ENCODE measurements at places on chromosomes 2 and 18. TPM values are rescaled to one million over a fixed set of nuclear protein-coding genes. Genes with fewer than 3 reads are reported as not detected.

DNA sequence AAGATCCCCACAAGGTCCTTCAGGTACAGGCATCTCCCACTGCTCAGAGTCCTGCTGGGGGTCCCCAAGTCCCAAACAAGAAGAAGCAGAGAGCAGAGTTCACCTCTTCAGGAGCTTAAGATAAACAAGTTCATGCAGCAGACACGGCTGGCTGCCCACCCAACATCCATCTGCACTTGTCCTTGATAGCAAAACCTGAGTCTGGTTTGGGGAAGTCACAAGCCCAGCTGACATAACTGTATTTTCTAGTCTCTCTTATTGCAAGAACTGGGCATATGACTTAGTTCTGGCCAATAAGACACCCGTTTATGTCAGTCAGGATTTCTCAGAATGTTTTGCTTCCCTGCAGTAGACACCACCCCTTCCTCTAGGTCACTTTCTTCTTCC, 31.8 kb downstream of the AFF3 start:
- H3K4me3 ChIP-seq: no peak overlapping the region
- no peak for DNase-seq
- no peak overlapping the region for H3K27ac ChIP-seq
- no peaks in the 10 kb centered on the region for H3K4me1 ChIP-seq

GRCh38 chr2:234420408-234420807, 76.5 kb downstream of the ARL4C start:
- no peak overlapping the region for H3K27ac ChIP-seq
- DNase-seq: no peak
- no peaks in the 10 kb centered on the region for H3K27me3 ChIP-seq
- H3K4me3 ChIP-seq: no peak overlapping the region
- H3K36me3 ChIP-seq: no peaks in the 10 kb centered on the region
- H3K4me1 ChIP-seq: peaks cover 6% of the 10 kb centered on the region

DNA sequence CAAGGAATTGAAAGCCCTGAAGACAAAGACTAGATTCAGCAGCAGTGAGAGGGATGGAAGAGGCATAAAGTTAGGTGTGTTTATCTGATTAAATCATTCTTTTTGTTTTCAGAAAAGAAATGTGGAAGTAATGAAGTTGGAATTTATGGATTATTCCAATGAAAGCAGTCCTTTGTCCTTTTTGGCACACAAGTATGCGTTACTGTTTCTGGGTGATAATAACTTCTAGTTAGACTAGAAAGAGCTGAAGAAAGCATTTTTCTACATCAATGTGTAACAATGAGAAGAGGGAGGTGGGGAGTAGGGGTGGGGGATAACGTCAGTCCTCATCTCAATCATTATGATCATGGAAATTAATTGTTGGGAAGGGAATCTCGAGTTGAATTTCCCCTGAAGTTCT, 53.0 kb downstream of the AQP4 start:
- H3K27me3 ChIP-seq: no peaks in the 10 kb centered on the region
- no peaks in the 10 kb centered on the region for H3K36me3 ChIP-seq
- H3K4me1 ChIP-seq: no peaks in the 10 kb centered on the region

DNA sequence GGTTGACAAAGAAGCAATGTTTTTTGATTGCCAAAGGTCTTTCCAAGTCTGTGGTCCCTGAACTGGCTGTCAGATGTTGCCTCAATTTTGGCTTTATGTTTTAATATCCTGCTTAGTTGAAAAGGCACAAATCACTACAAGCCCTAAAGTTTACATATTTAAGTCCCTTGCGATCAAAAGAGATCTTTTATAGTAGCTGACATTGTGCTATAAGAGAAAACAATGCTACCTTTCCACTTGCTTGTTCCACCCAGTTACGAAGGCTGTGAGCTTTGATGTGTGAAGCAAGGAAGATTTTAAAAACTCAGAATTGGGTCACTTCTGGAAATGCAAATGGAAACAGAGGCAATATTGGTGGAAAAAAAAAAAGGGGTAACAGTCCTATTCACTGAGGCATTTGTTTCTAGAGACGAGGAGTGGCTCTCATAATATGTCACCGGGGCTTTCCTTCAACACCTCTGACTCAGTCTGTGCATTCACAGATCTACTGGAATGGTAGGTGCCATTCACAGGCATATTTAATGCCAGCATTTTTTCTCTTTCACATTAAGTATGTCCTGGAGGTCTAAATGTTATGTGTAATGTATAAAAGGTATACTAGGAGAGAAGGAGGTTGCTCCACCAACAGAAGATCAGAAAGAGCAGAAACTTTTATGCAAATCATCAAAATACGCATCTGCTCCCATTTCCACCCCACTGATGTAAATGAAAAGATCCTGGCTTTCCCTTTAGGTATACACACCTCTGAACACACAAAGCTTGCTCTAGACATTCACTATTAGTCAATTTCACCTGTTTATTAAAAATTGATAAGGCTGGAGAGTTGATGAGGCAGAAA, 91.8 kb downstream of the TGIF1 start:
- no peak for DNase-seq
- peak overlapping the region; percentile 81 for H3K27ac ChIP-seq
- H3K4me1 ChIP-seq: no peaks in the 10 kb centered on the region
- no peaks in the 10 kb centered on the region for H3K36me3 ChIP-seq
- no peak overlapping the region for H3K4me3 ChIP-seq
- H3K27me3 ChIP-seq: no peaks in the 10 kb centered on the region

GRCh38 chr2:30756051-30756719, 51.1 kb downstream of the CAPN13 start:
- no peak overlapping the region for H3K4me3 ChIP-seq
- no peaks in the 10 kb centered on the region for H3K27me3 ChIP-seq
- no peaks in the 10 kb centered on the region for H3K4me1 ChIP-seq
- DNase-seq: no peak
- no peaks in the 10 kb centered on the region for H3K36me3 ChIP-seq

Gene RGPD3
- 0.11 TPM for total RNA-seq

Gene SLC9A2
- 58.4 TPM for total RNA-seq

- no peaks in the 10 kb centered on the region for H3K4me1 ChIP-seq
- H3K27ac ChIP-seq: no peak overlapping the region
- H3K4me3 ChIP-seq: no peak overlapping the region
- H3K27me3 ChIP-seq: no peaks in the 10 kb centered on the region
- peak; percentile 30 for DNase-seq
These were observed 61.3 kb downstream of the LONRF2 start for GRCh38 chr2:100260712-100261620.

DNA sequence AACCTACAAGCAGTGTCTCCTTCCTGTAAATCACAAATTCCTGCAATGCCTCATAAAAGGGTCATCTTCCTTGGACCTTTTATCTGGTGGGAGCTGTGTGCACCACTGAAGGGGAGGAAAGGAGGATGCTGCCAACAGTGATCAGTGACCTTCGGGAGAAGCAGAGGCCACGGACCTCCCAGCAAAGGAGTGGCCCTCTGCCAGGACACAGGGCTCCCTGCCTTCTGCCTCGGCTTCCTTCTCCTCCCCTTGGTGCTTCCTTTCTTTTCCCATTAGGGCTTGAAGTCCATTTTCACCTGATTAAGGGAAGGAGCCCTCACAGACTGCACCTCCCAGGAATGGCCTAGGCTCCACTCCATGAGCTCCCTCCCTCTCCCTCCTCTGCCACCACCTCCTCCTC, 85.3 kb upstream of the ITGA6 start:
- no peaks in the 10 kb centered on the region for H3K27me3 ChIP-seq
- H3K4me1 ChIP-seq: peaks cover 5% of the 10 kb centered on the region
- no peaks in the 10 kb centered on the region for H3K36me3 ChIP-seq

Gene MSTN
- total RNA-seq: not detected

GRCh38 chr2:241944821-241945220, 75.3 kb downstream of the RTP5 start:
- H3K36me3 ChIP-seq: no peaks in the 10 kb centered on the region
- H3K27ac ChIP-seq: no peak overlapping the region
- H3K27me3 ChIP-seq: no peaks in the 10 kb centered on the region
- no peak for DNase-seq
- no peaks in the 10 kb centered on the region for H3K4me1 ChIP-seq

DNA sequence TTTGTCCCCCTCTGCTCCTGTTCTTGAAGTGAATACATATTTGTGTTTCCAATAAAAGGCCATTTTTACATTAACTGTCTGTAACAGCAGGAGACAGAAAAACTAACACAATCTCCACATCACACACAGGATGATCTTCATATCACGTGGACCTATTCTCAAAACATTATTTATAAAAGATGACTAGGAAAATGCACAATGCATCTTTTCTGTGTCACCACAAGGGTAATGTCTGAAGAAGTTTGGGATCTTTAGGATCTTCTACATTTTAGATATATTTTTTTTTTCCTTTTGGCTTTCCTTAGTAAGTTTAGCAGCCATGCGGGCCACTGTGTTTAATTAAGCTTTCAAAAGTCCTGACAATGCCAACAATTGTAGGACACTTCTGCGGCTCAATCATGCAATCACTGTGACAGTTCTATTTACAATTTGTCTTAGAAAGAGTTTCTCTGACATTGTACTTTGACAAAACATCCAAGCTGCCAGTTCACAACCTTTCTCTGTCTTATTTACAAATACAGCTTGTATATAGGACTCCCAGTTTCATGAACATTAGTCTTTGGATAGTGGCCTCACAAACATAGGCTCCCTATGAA, 12.3 kb downstream of the BCL11A start:
- no peak overlapping the region for H3K4me3 ChIP-seq
- no peaks in the 10 kb centered on the region for H3K36me3 ChIP-seq
- no peaks in the 10 kb centered on the region for H3K27me3 ChIP-seq
- no peak for DNase-seq

- no peak overlapping the region for H3K27ac ChIP-seq
- no peak overlapping the region for H3K4me3 ChIP-seq
- no peaks in the 10 kb centered on the region for H3K27me3 ChIP-seq
These were observed 513.6 kb upstream of the LRRTM4 start for GRCh38 chr2:78035804-78036203.

DNA sequence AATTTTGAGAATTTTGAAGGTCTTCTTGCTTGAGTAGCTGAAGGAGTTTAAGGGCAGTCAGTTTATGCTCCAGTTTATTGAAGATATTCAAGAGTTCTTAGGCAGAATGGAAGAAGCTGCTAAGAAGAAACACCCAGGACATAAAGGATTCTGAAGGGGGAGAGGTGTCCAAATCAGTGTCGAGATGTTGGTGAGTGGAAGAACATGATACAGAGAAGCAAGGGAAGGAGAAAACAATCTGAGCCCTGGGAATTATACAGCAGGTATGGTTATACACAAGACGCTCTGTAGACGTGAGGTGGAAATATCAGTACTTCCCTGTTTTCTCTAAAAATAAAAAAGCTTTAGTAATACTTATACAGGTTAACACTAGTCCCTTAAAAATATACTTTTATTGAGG, 60.1 kb downstream of the CLIP4 start:
- no peaks in the 10 kb centered on the region for H3K4me1 ChIP-seq
- no peak overlapping the region for H3K27ac ChIP-seq
- no peaks in the 10 kb centered on the region for H3K27me3 ChIP-seq
- DNase-seq: no peak
- H3K4me3 ChIP-seq: no peak overlapping the region

DNA sequence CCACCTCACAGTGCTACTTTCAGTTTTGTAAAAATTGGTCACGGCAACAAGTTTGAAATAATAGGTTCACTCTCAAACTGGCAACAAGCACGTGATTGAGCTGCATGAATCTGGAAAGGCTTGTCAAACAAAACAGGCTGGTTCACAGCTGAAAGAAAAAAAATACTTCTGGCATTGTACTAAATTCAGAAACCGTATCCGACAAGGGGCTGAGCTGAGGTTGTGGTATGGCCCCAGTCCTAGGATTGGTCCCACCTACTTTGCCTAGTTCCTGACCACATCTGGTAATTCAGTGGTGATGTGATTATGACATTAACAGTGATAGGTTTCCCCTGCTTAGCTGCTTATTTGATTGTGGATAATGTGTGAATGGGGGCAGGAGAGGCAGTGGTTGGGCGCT, 326.5 kb upstream of the THUMPD2 start:
- H3K4me1 ChIP-seq: no peaks in the 10 kb centered on the region
- no peak overlapping the region for H3K4me3 ChIP-seq
- H3K27ac ChIP-seq: no peak overlapping the region
- DNase-seq: no peak
- no peaks in the 10 kb centered on the region for H3K27me3 ChIP-seq

DNA sequence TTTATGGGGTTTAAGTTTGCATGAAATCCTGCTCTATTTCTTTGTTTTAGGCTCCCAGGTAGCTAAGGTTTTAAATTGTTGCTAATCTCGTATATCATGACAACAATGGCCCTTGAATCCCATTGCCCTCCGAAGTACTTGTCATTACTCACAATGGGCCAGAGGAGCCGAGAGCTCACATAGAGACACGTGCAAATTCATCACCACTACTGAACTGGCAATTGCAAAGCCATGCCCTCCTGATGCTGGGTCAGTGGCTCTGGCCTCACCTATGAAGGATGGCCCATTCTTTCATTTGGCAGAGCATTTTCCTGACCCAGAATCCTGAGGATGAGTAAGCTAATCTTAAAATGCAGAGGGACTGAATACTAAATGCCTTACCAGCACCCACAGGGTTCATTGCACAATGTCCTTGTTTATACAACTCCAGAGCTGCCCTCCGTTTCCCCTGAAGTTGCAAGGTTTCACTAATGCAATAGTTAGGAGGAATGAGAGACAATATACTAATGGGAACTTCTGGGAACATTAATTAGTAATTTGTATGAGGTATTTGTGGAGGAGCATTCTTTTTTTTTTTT, 71.6 kb upstream of the GAREM1 start:
- no peaks in the 10 kb centered on the region for H3K27me3 ChIP-seq
- no peaks in the 10 kb centered on the region for H3K36me3 ChIP-seq
- DNase-seq: no peak
- no peak overlapping the region for H3K27ac ChIP-seq

- DNase-seq: peak; percentile 87
- H3K36me3 ChIP-seq: no peaks in the 10 kb centered on the region
- no peaks in the 10 kb centered on the region for H3K4me1 ChIP-seq
- H3K27me3 ChIP-seq: no peaks in the 10 kb centered on the region
- H3K4me3 ChIP-seq: no peak overlapping the region
These were observed 69.3 kb upstream of the SEC11C start for GRCh38 chr18:59070181-59070912.

Gene SERPINB10
- total RNA-seq: not detected

Gene HOXD10
- 0.32 TPM for total RNA-seq

DNA sequence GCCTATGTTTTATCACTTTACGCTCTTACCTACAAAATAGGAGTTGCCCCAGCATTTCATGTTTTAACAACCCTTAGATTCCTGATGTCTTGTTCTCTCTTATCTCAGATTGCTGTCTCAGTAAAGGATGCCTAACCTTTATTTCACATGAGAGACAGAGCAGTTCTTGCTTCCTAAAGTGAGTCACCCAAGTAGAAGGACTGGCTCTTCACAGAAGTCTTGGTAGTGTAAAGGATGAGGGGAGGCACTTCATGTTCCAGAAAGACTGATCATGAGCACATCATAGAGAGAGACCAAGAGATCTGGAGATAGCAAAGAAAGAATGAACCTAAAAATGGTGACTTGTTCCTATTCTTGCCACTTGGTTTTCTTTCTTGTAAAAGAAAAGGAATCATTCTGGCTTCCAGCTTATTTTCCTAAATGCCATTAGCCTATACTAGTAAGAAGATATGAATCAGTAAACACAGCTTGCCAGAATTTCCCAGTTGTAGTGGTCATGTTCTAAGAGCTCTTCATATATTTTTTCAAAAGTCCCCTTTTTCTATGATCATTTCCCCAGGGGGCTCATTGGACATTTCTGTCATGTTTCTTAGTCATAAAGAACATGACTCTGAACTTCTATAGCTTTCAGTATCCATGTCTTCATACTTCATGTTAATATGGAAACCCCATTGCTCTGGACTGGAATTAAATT, 54.9 kb downstream of the MAPRE2 start:
- H3K4me1 ChIP-seq: no peaks in the 10 kb centered on the region
- no peak for DNase-seq
- H3K36me3 ChIP-seq: no peaks in the 10 kb centered on the region
- H3K4me3 ChIP-seq: no peak overlapping the region
- H3K27ac ChIP-seq: no peak overlapping the region

GRCh38 chr2:240296104-240296406, 139.4 kb upstream of the GPC1 start:
- no peak for DNase-seq
- H3K27me3 ChIP-seq: no peaks in the 10 kb centered on the region
- H3K4me3 ChIP-seq: no peak overlapping the region

All from colonic mucosa (tissue), 4 donors.